ENCODE measurements at places on chromosomes 4 and X. TPM values are rescaled to one million over a fixed set of nuclear protein-coding genes. Genes with fewer than 3 reads are reported as not detected.
A peak's percentile ranks its signal among the peaks of the same experiment; 100 is the strongest.

The GAGE12F gene
- polyA plus RNA-seq: not detected

The TEX13D gene
- polyA plus RNA-seq: not detected

DNA sequence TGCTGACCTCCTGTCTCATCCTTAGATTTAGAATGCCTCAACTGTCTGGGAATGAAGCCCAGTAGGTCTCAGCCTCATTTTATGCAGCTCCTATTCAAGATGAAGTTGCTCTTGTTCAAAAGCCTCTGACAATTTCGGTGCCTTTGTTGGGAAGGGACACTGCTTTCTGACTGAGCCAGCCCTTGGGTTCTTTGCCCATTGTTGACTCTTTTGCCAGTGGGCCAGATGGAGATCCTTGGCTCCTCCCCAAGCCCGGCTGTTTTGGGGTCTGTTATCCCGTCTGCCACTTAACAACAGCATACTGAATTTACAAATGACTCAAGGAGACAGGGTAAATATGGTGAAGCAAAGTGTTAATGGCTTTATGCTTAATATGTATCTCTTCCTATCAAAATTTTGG, 58.3 kb upstream of the PRKX start:
- no peak for DNase-seq

DNA sequence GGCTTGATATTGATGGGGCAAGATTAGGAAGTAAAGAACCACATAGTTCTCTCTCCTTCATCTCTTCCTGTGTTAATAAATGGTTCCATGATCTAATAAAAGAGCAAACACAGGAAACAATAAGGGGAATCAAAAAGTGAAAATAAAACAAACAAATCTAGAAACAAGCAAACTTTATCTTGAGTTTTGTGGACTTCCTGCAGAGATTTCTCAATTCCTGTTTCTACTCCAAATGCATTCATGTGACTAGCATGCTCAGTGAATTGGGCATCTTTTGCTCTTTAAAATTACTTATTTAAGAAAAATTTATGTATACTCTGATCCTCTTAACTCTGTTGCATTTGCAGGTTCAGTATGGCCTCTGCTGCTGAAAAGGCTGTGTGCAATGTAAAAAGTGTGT, 682.0 kb downstream of the KCTD8 start:
- no peak for DNase-seq

DNA sequence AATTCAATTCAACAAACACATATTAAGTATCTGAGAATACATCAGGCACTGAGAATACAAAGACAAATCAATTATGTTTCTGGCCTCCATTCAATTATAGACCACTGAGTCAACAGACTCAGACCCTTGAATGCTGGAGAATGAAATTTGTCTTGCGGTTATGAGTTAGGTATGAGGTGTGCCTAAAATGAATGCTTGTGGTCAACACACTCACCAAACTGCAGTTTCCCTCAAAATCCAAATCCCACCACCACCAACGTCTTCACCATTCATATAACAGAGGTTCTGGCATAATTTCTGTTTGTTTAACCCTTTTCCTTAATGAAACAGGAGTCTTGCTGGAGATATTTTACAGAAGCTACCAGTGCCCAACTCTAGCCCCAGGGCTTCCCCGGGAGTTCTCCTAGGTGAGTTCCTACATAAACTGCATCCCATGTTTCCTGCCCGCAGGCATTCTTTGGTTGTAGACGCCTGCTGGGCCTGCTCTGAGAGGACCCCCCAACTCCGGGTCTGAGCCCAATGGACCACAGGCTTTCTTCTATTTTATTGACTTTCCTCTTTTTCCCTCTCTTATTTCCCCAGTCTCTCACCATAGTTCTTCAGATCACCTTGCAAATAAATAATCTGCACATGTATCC, 119.2 kb downstream of the DDX53 start:
- no peak for DNase-seq

DNA sequence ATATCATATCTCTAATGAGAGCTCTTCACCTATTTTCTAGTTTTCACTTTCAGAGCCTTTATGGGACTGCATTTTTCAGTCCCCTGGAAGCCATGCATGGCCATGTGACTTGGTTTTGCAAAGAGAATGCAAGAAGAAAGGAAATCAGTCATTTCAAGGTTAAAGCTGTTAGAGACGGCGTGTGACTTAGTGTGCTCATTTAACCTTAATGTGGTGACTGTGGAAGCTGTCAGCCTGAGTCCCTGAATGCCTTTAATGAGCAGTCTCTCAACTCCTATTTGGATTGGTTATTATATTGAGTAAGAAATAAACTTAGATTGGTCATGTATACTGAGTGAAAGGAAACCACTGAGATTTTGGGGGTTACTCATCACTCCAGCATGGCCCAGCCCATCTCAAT, 212.7 kb downstream of the KCNIP4 start:
- no peak for DNase-seq

- DNase-seq: no peak
Observed at GRCh38 chrX:120823556-120823955, 52.1 kb downstream of the CT47B1 start.

GRCh38 chr4:113256946-113257345, 207.5 kb downstream of the ANK2 start:
- peak; percentile 49 for DNase-seq

DNA sequence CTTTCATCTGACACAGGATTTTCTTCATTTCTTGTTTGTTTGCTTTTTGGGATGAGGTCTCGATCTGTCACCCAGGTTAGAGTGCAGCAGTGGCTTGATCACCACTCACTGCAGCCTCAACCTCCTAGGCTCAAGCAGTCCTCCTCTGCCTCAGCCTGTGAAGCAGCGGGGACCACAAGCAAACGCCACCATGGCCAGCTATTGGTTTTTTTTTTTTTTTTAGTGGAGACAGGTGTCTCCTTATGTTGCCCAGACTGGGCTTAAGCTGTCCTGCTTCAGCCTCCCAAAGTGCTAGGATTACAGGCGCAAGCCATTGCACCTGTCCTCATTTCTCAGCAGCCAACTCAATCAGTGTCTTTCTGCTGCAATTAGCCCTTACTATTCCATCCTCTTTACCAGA, 10.3 kb downstream of the SPRY1 start:
- no peak for DNase-seq

Data from BJ (cell line).